Stimulated activated CD4-positive, alpha-beta T cell treated with anti-CD3 and anti-CD28 coated beads, Interleukin-4, amount 100 ng/mL, for 48 hours (primary cell): ENCODE measurements at places on chromosomes 3 and 15.

- no peak for DNase-seq
These were observed 36.5 kb upstream of the RAB11A start for GRCh38 chr15:65832549-65833364.

DNA sequence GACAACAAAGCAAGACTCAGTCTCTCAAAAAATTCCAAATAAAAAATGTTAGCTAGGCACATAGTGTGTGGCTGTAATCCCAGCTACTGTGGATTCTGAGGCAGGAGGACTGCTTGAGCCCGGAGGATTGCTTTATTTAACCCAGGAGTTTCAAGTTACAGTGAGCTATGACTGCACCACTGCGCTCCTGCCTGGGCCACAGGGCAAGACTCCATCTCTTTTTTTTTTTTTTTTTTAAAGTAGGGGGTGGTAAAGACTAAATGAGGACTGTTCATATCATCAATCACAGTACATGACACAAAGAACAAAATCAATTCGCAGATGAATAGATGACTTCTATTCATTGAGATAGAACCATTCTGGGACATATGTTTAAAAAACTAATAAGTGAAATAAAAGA, 48.1 kb downstream of the ACAP2 start:
- no peak for DNase-seq

GRCh38 chr3:185402561-185402960, 39.6 kb downstream of the MAP3K13 start:
- no peak for DNase-seq

GRCh38 chr3:43723121-43723734, 32.5 kb downstream of the ABHD5 start:
- DNase-seq = no peak

DNA sequence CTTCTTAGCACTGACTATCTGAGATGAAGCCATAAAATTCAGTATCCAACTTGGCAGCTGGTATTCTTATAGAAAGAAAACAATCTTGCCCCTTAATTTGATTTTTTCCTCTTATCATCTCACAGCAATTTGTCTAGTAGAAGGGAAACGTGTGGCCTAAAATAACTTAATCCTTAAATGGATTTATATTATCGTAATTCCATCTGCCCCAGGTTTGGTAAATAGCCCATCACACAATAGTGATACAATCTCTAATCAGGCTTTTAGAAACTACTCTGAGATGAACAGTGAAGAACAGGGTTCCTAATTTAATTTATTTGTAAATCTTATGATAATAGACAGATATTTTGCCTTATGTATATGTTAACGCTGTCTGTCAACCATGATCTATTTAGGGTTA, 24.8 kb downstream of the PEX5L start:
- DNase-seq = no peak

GRCh38 chr3:57694146-57694545, 1.3 kb upstream of the DENND6A start:
- no peak for DNase-seq

- DNase-seq = no peak
These were observed 289.6 kb downstream of the EFHB start for GRCh38 chr3:19644405-19644804.

GRCh38 chr15:39736412-39737195, 46.0 kb downstream of the FSIP1 start:
- DNase-seq = no peak

GRCh38 chr3:12755754-12756153, 3.3 kb downstream of the TMEM40 start:
- no peak for DNase-seq
